ENCODE measurements at places on chromosomes 2 and 18. TPM values are rescaled to one million over a fixed set of nuclear protein-coding genes. Genes with fewer than 3 reads are reported as not detected.

The XDH gene
- 0.33 TPM for total RNA-seq

The TPO gene
- 0.27 TPM for total RNA-seq

The KLF11 gene
- 4.2 TPM for total RNA-seq

The FBXO48 gene
- total RNA-seq, result 0.75 TPM

The TFPI gene
- total RNA-seq, result 0.21 TPM

The C1QL2 gene
- 0.49 TPM for total RNA-seq

The CXCR1 gene
- 0.21 TPM for total RNA-seq

The SOX11 gene
- 1.5 TPM for total RNA-seq

The IL36G gene
- not detected for total RNA-seq

The EPB41L3 gene
- total RNA-seq, result 27.8 TPM

The LTBP1 gene
- 692 TPM for total RNA-seq

The ACTR3 gene
- 346 TPM for total RNA-seq

All from motor neuron (in vitro differentiated cells).